ENCODE measurements at places on chromosomes 4 and X. TPM values are rescaled to one million over a fixed set of nuclear protein-coding genes. Genes with fewer than 3 reads are reported as not detected.

DNA sequence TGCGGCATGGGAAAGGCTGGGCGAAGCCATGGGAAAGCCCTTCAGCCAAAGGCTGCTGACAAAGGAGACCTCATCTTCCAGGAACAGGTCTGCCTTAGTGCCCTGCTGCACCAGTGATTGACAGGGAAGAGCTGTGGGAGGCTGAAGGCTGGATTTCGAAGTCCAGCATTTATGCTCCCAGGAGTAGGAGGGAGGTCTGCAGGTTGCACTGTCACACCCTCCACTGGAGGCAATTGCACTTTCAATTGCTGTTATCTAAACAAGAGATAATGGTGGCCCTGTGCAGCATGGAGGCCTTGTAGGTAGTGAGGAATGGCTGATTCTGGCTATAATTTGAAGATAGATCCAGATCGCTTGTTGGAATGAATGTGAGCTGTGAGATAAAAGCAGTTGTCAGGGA, 43.7 kb downstream of the FAM114A1 start:
- no peak for DNase-seq

- no peak for DNase-seq
These were observed 114.0 kb upstream of the ENPEP start for GRCh38 chr4:110361921-110362320.

DNA sequence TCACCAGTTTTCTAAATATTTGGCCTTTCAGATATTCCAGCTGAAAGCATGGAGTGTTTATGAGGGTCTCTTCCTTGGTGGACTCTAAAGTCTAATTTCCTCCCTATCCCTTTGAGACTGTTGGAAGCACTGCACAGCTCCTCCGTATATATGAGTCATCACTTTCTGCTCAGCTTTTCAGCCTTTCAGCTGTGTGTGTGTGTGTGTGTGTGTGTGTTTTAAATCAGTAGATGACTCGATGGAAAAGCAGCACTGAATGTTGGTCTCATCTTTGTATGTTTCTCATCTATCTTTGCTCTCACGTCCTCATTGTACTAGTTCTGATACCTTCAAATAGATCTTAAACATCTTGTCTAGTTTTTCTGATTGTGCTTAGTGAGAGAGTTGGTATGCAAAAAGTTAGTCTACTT, 81.6 kb downstream of the ZFX start:
- DNase-seq, result peak; percentile 91

DNA sequence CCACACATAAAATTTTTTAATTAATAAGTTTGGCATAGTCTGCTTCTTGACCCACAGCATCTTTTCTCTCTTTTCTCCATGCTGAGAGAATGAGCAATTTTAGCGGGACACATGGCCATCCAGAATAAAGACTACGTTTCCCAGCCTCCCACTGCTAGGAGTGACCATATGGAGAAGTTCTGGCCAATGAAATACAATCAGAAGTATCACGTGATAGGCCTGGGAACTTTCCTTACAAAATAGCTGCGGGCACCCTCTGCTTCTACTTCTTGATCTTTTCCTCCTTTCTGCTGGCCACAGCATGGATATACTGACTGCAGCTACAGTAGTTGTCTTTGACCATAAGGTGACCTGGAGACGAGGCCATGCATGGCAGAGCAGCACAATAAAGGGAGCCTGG, 348.0 kb downstream of the BCOR start:
- no peak for DNase-seq

The CD38 gene
- total RNA-seq, result under 0.01 TPM
